ENCODE measurements at places on chromosomes 3 and 15. TPM values are rescaled to one million over a fixed set of nuclear protein-coding genes. Genes with fewer than 3 reads are reported as not detected.

The CASR gene
- not detected for total RNA-seq

The TMEM212 gene
- not detected for total RNA-seq

The RETNLB gene
- total RNA-seq = not detected

The ADGRG7 gene
- 0.30 TPM for total RNA-seq

The PPP1R14D gene
- not detected for total RNA-seq

The SMCO1 gene
- not detected for total RNA-seq

The TASOR gene
- total RNA-seq = 68.9 TPM

The IQCF5 gene
- total RNA-seq = not detected

All from smooth muscle cell of the umbilical artery (primary cell).